ENCODE measurements at places on chromosomes 12 and 14.

- DNase-seq = no peak
These were observed 199.7 kb downstream of the ANO2 start for GRCh38 chr12:5745251-5745888.

DNA sequence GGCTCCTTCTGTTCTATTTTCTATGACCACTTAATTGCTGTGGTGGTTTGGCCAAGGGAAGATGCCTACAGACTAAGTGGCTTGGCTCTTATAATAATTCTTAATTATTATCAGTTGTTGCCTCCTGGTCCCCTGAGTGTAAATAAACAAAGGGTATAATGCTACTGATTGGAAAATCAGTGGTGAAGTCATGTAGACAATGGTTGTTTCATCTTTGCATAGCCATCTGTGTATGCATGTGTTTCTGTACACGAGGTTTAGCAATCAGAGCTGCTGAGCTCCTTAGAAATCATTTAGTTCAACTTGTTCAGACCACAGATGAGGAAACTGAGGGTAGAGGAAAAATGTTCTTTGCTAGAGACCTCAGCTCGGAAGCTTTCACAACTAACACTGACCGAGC lies 152.2 kb downstream of the STXBP6 start:
- no peak for DNase-seq

DNA sequence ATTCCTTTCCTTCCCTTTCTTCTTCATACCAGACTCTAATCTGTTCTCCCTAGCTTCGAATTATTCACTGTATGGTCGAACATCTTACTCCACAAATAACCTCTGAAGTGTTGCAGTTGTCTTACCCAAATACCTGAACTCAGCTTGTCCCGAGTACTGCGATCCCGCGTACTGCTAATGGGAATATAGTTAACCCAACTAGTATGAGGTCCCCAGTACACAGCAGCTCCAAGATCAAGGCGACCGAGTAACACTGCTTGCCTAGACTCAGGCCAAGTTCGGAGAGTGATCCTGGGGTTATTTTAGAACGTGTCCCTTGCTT lies 462 bp upstream of the ETNK1 start:
- DNase-seq = no peak

DNA sequence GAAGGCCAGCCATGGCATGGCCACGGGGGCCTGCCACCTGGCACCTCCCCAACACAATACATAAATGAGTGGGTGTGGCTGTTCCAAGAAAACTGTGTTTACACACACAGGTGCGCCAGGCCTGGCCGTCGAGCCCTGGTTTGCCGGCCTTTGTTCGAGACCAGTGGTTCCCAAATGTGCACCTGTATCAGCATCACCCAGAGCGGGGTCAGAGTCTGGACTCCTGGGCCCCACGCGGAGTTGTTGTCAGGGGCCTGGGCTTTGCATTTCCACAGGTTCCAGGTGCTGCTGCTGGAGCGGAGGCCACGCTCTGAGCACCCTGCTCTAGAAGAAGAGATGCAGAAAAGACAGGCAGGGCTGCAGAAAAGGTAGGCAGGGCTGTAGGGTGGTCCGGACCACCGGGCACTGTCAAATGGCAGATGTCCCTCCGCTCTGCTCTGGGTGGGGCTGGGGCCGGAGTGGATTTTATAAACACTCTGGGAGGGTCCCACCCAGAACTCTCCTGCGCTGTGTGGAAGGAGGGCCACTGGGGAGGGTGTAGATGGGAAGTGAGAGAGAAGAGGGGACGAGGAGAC lies 4.2 kb upstream of the ASPG start:
- no peak for DNase-seq

DNA sequence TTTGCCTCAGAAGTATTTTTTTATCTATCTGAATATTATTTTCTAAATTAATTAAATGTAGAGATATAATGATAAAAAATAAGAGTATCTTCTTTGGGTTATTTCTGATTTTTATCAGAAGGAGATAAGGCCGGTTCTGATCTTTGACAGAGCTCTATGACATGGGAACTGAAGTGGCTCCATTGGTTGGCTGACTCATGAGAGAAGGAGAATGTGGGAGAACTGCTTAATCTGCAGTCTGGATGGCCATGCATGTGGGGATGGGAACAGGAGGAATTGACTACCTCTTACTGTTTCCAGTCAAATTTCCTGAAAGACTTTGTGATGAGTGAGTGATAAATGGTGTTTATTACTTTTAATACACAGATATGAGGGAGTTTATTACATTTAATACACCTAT lies 155.8 kb upstream of the ATP2B1 start:
- no peak for DNase-seq

DNA sequence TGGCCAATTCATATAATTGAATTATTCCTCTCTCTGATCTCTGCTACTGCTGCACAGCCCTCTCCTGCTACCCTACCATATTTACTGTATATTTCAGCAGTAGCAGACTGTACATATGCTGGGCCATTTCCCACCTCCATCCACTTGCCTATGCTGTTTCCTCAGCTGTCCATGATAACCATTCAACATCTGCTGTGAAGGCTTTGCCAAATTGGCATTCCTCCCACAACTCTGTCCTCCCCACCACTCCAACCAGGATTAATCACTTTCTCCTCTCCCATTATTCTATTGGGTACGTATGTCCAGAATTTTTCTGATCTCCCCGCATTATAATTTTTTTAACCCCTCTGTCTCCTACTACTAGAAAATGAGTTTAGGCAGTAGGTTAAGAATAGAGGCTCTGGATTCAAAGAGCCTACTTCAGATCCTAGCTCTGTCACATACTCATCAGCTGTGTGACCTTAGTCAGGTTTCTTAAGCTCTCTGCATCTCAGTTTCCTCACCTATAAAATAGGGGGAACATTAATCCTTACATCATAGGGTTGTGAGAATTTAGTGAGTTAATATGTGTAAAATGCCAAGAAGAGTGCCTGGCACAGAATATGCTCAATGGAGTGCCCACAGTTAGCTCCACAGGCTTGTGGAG lies 123.3 kb downstream of the KICS2 start:
- no peak for DNase-seq

- DNase-seq = peak; percentile 53
These were observed at the start of gene KCNMB4 for GRCh38 chr12:70365648-70366518. Gene KCNMB4, plus strand, starts transcription at chr12:70366290. Its CDS starts 445 bp downstream, at chr12:70366735.

GRCh38 chr12:41621291-41621690 lies 433.2 kb downstream of the PDZRN4 start:
- DNase-seq = no peak

DNA sequence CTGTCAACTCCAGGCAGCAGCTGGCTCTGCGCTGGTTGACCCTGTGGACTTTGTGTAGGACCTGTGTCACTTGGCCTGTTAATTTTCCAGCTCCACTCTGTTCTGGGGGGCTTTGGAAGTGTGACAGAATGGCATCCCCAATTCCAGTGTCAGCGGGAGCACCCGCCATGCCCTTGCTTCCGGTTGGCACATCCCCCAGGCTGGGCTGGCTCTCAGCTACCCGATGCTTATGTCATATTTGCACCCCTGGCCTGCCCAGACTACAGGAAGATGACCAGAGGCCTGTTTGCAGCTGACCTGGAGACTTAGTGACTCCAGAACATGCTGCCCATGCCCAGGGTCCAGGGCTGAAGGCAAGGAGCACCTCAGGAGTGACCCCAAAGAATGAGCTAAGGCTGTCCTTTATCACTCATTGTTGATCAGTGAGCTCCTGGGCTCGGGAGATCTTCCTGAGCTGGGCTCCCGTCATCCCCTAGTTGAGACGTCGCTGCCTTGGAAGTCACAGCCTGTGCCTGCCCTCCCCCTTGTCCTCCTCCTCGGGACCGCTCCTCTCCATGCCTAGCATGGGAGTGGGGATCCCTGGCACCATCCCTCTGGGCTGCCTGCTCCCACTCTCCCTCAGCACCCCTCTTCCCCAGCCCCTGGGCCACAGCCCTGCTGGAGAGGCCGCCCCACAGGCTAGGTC lies 163.4 kb upstream of the RTL1 start:
- DNase-seq = no peak

- DNase-seq = no peak
These were observed 209.1 kb downstream of the GRIN2B start for GRCh38 chr12:13772264-13772663.

GRCh38 chr12:80100591-80100990 lies 1.3 kb downstream of the OTOGL start:
- no peak for DNase-seq

GRCh38 chr12:21939435-21939834 lies 1.8 kb downstream of the ABCC9 start:
- DNase-seq = no peak

GRCh38 chr12:49706351-49707127 lies 666 bp downstream of the FMNL3 start:
- no peak for DNase-seq

GRCh38 chr14:95885866-95886265 lies 9.2 kb downstream of the TUNAR start:
- DNase-seq = no peak

DNA sequence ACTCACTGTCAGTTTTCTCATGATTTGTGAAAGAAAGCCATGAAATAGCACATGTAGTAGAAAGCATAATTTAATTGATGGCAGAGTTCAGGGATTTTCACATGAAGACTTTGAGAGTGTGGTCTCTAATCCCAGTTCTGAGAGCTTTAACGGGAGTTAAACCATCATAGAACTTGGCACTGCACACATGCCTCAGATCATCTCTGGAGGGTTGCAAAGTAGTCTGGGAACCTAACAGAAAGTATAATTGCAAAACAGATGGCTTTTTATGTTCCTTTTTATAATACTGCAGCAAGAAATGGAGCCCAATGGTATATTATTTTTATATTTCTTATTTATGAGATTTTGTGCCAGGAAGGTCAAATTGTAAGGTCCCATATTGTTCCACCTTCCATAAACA lies 77.9 kb downstream of the BHLHE41 start:
- DNase-seq = no peak

- DNase-seq = no peak
These were observed 38.1 kb upstream of the FAM181A start for GRCh38 chr14:93888995-93889394.

DNA sequence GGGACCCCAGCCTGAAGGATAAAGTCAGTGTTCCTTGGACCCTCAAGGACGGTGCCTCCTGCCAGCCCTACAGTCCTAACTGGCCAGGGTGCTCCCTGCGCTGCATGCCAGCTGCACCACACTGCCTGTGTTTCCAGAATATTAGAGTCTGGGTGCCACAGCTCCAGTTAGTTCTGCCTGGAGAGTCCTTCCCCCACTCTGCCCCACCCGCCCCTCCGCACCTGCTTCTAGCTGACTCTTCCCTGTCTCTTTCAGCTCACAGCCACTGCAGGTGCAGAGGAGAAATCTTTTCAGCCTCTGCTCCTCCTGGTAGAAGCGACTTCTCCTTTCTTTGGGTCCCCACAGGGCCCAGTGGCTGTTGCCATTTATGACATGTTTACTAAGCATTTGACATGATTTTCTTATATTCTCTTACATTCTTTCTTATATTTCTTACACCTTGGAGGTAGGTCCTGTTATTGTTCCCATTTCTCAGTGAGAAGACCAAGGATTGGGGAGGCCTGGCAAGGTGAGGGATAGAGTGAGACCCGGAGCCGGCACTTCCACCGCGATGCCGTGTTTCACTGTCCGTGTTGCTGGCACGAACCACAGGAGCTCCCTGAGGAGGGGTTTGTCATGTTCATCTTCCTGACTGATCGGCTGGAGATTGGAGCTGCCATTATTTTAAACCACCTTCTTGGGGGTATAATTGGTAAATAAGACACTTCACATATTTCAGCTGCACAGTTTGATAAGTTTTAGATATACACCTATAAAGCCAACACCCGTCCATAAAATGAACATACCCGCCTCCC lies 29.4 kb downstream of the SYNE3 start:
- no peak for DNase-seq

DNA sequence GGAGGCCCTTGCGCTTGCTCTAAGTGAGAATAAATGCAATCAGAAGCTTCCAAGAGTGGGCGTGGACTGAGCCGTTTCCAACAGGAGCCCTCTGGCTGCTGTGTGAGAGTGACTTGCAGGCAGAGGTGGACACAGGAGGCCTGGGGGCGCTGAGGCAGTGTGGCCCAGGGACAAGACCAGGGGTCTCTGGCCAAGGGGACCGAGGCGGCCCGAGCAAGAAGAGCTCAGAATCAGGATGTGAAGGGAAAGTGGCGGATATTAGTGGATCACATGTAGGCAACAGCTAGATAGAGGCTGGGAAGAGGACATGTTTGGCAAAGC lies 8.6 kb downstream of the RIMBP2 start:
- DNase-seq = no peak

GRCh38 chr12:4206470-4206869 lies 67.1 kb upstream of the CCND2 start:
- no peak for DNase-seq

GRCh38 chr12:3075315-3075714 lies 1.9 kb upstream of the TSPAN9 start:
- DNase-seq = no peak

DNA sequence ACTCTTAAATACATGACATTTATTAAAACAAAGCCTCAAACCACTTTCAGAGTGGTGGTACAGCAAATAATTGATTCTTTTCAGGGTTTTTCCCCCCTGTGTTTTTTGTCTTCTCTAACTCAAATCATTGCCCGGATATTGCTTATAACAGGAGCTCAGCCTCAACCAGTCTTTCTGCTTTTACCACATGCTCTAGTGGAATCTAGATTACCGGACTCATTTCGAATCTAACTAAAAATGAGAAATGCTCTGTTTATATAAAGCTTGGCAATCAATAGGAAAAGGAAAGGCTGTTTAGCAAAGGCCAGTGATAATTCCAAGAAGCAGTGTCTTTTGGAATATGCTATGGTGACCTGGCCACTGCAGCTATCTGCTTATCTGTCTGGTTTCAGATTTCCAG lies 161.5 kb downstream of the ETV6 start:
- DNase-seq = no peak

DNA sequence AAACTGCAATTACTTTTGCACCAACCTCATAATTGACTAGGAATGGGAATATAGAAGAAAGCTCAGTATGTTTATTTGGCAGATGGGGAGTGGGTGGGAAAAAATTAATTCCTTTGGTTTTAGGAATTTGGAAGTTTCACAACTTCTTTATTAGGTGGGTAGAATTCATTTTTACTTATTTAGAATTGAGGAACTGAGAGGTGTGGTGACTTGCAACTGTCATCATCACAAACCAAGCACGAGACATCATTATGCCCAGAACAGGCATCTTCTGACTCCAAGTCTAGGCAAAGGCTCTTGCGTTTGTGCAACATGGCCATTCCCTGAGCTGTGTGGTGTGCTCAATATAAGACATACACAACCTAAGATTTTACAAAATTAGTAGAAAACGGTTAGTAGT lies 380.0 kb downstream of the ATP23 start:
- DNase-seq = no peak

DNA sequence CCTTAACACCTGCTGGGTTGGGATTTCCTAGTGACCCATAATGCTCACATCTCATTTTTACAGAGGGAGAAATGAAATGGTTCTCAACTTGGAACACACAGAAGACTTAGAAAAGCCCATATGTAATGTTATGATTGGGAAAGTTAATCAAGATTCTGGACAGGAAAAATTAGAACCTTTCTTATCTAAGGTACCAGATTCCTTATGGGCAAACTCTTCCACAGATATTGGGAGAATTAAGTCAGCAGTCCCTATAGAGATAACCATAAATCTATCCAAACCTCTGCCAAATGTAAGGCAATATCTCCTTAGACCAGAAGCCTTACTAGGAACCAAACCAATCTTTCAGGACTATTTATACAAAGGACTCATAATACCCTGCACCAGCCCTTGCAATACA lies 13.9 kb upstream of the PSMC1 start:
- DNase-seq = no peak

- DNase-seq = no peak
These were observed 25.8 kb downstream of the PLEKHG3 start for GRCh38 chr14:64730061-64730440.

GRCh38 chr12:31796270-31796951 lies 67.6 kb upstream of the AMN1 start:
- no peak for DNase-seq

GRCh38 chr14:65071544-65071943 lies 30.8 kb downstream of the MAX start:
- DNase-seq = no peak

GRCh38 chr14:50813544-50813863 lies 17.5 kb downstream of the NIN start:
- DNase-seq = no peak

Data from stimulated activated CD8-positive, alpha-beta memory T cell treated with anti-CD3 and anti-CD28 coated beads, Interleukin-7, amount 100 ng/mL, for 1 hour (primary cell).